ENCODE measurements at places on chromosomes 3 and 15.

DNA sequence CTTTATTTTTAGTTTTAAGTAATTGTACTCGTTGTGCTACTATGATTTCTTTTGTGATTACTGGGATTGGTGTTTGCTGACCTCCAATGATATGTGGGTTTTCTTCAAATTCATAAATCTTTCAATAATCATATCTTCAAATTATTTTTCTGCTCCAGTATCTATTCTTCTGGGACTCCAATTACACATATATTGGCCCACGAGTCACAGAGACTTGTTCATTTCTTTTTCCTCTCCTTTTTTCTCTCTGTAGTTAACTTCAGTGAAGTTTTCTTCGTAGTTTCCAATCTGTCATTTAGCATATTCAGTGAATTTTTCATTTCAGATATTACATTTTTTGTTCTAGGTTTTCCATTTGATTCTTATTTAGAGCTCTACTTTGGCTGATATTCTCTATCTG is 21.4 kb downstream of the RFX7 start:
- no peak for DNase-seq

DNA sequence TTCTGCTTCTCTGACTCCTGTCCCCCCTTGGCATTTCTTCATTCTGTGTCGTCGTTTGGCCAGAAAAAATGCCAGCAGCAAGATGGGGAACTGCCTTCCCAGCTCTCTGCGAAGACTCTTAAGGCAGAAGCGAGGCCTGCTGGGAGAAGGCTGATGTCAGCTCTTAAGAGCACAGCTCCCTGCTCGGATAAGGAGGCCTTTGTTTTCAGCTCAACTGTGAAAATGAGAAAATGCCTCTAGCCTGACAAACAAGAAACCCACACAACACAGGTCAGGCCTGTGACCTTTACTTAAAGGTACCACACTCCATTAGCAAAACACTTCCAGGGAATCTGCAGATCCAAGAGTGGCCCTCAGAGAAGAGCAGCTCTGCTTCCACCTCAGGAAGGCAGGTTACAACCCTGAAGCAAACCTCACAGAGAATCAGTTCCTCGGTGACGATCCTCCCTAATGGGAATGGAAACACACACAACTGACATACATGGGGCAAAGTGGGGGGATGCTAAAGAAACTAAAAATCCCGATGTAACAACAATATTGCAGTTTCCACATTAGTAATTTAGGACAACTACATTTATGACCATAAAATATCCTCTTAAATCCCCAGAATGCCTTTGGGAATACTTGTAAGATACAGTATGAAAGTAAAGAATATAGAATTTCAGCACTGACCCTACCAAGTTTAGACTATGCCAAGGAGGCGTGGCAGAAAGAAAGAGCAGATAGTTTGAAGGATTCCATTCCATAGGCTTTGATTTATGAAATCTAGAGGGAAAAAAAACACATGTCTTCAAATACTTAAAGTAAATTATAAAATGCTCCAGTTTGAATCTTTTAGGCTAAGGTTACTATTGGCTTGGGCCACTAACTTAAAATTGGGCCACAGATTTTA is 52.1 kb downstream of the VGLL4 start:
- no peak for DNase-seq

GRCh38 chr3:158920371-158920770 is 118.5 kb downstream of the MFSD1 start:
- no peak for DNase-seq

DNA sequence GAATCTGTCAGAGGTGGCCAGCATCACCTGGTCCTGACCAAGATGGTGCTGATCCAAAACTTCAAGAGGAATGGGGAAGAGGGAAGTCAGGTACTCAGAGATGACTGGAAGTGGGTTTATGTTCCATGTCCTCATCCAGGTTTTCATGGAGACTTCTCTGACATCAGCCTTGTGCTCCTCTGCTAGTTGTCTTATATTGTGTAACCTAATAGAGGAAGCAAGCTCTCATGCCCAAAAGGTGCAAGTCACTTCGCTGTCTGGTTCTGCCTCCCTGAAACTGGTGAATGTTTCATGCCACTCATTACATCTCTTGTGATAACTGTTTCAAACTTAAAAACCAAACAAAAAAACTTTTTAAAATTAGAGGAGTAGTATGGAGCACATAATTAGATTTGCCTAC is 127.2 kb upstream of the MANF start:
- no peak for DNase-seq

GRCh38 chr3:32109256-32109655 is 2.8 kb downstream of the GPD1L start:
- DNase-seq = no peak

GRCh38 chr15:31433091-31433490 is 106.5 kb downstream of the KLF13 start:
- no peak for DNase-seq

All from NCI-H1436 (cell line).